Gastroesophageal sphincter (tissue), 4 donors: ENCODE measurements at places on chromosomes 13 and 19.

GRCh38 chr13:41649659-41650058, 192.3 kb downstream of the RGCC start:
- ATAC-seq = no peak

DNA sequence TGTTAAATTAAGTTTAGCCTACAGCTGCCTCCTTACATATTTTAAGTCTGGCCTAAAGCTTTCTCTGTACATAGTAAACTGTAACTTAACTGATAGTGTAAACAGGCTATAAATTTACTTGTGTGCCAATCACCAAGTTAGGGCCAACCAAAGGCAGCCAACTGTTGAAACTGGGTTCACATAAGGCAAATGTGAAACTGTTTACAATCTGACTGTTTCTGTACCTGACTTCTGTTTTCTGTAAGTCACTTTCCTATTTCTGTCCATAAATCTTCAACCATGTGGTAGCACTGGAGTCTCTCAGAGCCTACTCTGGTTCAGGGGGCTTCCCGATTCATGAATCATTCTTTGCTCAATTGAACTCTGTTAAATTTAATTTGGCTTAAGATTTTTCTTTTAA, 103.1 kb downstream of the RAP2A start:
- ATAC-seq = no peak

- ATAC-seq = peak; percentile 51
Observed at GRCh38 chr13:94435604-94436226, 43.8 kb downstream of the DCT start.

GRCh38 chr13:104382951-104383350, 1316.7 kb upstream of the SLC10A2 start:
- ATAC-seq = no peak

- no peak for ATAC-seq
Observed at GRCh38 chr13:45219123-45219891, 18.5 kb upstream of the KCTD4 start.

- no peak for ATAC-seq
Observed at GRCh38 chr13:114339857-114340534, 25.7 kb downstream of the CHAMP1 start.

DNA sequence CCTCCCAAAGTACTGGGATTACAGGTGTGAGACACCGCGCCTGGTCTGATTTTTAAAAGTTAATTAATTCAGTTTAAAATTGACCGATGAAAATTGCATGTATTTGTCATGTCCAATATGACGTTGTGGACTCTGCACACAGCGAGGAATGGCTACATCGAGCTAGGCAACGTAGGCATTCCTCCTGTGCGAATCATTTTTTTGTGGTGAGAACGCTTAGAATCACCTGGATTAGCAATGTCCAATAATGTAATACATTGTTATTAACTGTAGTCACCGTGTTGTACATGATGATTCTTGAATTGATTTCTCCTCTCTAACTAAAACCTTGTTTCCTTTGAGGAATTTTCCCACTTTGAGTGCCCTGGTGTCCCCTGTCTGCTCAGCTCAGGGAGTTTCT, 3.4 kb downstream of the LAIR2 start:
- ATAC-seq = no peak

DNA sequence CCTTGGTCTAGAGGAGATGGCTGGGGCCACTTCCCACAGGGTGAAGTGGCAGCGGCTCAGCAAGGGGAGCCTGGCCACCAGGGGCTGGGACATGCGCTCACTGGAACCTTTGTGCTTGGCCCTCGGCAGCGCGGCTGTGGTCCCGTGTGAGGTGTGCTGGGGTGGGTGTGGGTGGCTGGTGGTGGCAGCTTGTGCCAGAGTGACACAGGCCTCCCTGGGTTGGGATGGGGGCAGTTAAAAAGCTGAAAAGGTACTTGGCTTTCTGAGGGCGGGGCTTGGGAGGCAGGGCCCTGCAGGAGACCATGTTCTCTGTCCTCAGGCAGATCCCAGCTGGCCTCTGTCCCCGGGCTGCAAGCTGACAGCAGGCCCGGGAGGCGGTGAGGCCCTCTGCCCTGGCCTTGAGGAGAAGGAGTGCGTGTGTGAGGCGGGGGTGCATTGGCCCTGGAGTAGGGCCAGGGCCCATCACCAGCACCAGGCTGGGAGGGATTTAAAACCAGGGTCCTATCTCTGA, 17.3 kb downstream of the MPND start:
- peak; percentile 26 for ATAC-seq

GRCh38 chr19:10692673-10693264, 8.5 kb upstream of the QTRT1 start:
- ATAC-seq = no peak

- no peak for ATAC-seq
Observed at GRCh38 chr13:49097374-49097773, 121.7 kb downstream of the FNDC3A start.

- ATAC-seq = no peak
Observed at GRCh38 chr19:9931629-9932028, 4.7 kb downstream of the OLFM2 start.

GRCh38 chr13:51148952-51149573, 38.0 kb upstream of the C13orf42 start:
- peak; percentile 50 for ATAC-seq

DNA sequence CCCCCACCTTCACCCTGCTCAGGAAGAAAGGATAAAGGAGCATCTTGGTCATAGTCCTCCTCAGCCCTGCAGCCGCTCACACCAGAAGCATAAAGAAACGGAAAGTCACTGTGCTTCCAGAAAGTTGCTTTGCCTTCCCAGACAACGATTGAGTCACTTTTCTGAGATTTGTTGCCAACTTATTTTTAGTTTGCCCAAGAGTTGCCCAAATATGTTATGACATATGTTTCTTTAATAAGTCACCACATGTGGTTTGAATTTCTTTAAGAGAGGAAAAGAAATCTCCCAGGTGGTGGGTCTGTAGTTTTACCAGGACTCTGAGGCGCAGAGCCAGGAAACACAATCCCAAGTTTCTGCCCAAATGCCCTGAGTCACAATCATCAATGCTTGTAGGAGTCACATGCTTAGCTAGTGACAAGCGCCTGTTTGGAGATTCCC, 63.4 kb upstream of the LRCH1 start:
- peak; percentile 66 for ATAC-seq

DNA sequence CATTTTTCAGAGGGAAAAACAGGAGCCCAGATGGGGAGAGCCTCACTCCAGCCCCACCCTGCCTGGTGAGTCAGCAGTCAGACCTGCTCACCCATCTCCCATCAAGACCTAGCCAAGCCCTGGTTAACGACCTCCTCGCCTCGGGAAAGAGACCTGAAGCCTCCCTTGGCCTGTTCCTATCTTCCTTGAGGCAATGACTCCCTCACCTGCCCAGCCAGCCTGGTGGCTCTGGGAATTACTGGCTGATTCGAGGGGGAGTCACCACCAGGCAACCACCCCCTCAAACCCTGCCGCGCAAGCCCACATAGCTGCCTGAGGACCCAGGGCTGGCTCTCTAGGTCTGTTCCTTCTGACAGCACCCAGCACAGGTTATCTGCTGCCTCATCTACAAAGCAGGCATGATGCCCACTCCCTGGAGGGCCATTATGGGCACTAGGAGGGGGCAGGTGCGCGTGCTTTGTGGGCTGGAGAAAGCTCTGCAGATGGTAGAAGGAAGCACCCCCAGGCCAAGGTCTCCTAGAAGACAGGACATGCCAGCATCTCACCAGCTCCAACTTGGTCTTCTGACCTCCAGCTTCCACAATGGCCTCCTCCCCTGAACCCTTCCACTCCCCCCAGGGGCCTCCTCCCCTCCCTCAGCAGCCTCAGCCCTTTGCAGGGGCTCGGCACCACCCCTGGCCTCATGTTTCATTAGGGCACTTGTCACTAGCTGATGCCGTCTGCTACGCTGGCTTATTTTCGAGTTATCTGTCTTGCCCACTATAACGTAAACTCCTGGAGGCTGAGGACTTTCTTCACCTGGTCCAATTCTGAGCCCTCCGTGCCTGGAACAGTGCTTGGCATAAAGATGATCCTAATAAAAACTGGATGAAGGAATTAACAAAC, 10.4 kb downstream of the DEDD2 start:
- ATAC-seq = no peak

DNA sequence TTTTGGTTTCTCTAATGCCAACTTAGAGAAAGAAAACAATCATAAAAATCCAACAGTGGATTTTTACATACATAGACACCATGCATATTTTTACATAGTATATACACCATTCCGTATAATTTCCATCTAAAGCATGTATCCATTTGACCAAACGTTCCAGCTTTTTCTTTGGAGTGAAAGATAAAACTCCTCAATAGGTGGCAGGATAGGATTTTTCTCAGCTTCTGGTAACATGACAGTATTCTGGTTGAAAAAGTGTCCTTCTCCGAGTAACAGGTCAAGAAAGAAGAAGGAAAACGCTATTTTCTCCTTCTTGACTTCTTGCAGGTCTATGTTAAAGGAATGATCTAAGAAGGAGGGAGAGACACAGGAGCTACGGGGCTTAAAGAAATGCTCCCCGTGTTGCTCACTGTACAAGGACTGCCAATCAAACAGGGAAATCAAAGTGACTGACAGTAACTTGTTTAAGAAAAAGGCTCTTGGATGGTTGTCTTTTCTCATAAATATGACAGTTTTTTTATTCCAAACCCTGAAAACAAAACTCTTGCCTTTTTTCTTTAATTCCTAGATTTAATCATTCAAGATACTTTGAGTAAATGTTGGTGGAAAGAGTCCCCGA, 11.5 kb downstream of the FLT1 start:
- ATAC-seq = no peak

DNA sequence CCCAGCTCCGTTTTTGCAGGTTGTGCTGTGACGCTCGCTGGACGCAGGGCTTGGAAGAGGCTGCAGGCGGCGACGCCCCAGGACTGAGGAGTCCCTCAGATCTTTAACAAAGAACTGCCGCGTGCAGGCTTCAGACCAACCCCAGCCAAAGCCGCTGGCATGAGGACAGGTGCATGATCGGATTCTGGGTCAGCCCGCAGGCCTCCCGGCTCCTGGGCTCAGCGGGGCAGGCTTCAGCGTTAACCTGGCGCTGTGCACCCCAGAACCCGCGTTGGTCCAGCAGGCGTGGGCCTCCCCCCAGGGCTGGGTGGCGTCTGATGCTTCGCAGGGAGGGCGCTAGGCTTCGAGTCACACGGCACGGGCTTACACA, 920 bp upstream of the TIMM13 start:
- no peak for ATAC-seq

DNA sequence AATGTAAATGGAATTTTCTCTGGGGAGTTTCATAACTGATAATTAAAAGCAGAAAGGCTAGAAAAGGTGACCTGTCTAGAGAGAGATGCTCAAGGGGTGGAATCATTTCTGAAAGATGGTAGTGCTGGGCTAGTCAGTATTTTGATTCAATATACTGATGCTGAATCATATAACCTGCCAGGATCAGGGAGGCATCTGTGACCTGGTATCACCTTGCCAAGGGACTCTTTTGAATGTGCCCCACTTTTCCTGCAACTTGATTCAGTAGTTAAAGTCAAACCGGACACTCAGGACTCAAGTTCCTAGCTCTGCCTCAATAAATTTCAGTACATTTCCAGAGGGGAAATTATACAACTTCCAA, 15.8 kb downstream of the LCP1 start:
- ATAC-seq = no peak

- ATAC-seq = no peak
Observed at GRCh38 chr13:30299786-30300185, 7.6 kb downstream of the KATNAL1 start.

- no peak for ATAC-seq
Observed at GRCh38 chr19:13425151-13425550, 81.1 kb downstream of the CACNA1A start.

GRCh38 chr19:10694706-10695307, 6.4 kb upstream of the QTRT1 start:
- ATAC-seq = no peak

DNA sequence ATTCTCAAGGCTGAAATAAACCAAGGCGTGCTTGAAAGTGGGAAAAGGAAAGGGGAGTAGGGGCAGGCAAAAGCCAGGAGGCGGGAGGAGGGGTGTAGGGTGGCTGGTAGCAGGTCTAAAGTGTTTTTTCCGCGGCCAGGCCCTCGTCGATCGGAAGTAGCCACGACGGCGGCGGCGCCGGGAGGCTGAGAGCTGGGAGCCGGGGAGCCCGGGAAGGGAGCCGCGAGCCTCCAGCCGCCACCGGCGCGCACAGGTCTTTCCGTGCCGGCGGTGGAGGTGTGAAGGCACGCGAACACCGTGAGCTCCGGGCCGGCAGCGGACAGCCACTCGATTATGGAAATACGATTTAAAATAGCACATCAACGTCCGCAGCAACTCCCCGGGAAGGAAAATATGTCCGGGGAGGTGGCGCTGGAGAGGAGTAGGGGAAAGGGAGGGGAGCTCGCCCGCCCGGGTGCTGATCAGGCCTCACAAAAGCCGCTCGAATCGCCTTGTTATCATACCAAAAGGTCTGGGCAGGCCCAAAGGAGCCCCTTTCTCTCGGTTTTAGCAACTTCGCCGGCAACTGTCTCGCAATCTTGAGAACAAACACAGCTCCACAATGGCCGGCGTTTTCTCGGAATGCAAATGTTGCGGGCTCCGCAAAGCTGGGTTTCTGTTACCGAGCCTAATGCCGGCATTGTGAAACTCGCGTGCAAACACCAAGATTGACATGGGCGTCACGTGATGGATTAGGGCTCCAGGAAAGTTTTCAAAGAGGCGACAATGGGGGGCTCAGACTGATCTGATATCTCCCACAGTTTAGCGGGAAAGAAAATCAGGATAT, 2.9 kb upstream of the PCDH8 start:
- no peak for ATAC-seq

- no peak for ATAC-seq
Observed at GRCh38 chr13:111393221-111393790, 72.9 kb downstream of the TEX29 start.

- ATAC-seq = no peak
Observed at GRCh38 chr19:55696301-55697068, 21.5 kb downstream of the EPN1 start.

- ATAC-seq = no peak
Observed at GRCh38 chr19:34067861-34068271, 104.4 kb upstream of the LSM14A start.

DNA sequence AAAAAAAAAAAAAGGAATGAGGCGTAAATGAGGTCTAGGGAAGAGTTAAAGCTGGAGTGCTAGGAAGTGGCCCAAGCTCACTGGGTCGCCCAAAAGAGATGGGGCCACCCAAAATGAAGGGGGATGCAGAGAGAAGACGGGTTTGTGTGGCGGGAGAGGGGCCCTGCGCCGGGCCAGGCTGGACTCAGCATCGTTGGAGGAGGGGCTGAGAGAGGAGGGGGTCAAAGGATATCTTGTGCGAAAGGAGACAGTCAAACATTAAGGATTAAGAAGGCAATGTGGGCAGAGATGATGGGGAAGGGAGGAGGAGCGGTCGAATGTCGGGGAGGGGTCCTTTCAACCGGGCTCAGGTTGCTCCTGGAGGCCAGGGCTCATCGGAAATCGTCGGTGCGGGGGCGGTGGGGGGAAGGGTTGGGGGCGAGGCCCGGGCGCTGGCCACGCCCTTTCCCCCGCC, 825 bp upstream of the CARM1 start:
- ATAC-seq = no peak

DNA sequence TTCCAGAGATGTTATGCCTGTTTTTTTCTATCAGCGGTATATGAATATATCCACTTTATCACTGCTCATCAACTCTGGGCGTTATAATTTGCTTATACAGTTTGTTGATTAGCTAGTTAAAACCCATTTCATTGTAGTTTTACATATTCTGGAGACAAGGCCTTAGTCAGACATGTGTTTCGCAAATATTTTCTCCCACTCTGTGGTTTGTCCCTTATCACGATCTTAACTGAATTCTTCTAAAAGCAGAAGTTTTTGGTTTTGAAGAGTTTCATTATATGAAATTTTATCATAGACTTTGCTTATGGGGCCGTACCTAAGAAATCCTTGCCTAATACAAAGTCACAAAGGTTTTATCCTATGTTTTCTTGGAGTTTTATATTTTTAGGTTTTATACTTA, 84.6 kb downstream of the FRY start:
- no peak for ATAC-seq

- no peak for ATAC-seq
Observed at GRCh38 chr13:32585550-32586079, 637 bp upstream of the PDS5B start.
